ENCODE measurements at places on chromosomes 16 and 17.

- no peak for DNase-seq
Measured at GRCh38 chr16:84836967-84837366, 17.2 kb downstream of the CRISPLD2 start.

GRCh38 chr17:43572368-43572980 lies 26.3 kb upstream of the ETV4 start:
- DNase-seq, result no peak

DNA sequence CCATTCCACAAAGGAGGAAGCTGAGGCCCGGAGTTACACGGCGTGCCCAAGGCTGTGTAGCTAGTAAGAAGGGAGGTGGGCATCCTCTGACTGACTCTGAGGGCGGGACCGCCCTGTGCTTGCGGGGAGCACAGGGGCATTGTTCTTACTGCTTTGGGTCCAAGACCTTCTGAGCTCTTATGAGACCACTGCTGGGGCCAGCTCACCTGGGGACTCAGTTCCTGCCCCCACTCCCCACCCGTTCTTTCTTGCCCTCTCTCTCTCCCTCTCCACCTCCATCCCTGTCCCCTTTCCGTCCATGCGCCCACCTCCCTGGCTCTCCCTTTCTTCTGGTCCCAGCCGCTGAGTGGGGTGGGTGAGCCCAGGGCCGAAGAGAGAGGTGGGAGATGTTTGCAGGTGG lies 19.6 kb downstream of the CCR7 start:
- no peak for DNase-seq

DNA sequence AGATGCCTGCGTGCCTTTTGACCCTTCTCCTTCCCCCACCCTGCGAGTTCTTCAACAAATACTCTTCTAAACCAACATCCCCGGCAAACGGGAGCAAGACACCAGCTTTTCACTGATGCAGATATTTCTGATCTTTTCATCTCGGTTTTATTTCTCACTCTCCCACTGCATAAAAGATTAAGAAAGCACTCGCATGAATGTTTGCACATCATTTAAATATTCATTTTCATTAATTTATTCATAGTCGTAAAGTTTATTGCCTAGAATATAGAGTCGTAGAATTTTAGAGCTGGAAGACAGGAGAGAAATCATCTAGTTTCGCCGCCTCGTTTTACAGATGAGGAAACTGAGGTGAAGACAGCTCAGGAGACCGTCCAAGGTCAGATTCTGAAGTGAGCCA lies 488.1 kb downstream of the MAF start:
- no peak for DNase-seq

DNA sequence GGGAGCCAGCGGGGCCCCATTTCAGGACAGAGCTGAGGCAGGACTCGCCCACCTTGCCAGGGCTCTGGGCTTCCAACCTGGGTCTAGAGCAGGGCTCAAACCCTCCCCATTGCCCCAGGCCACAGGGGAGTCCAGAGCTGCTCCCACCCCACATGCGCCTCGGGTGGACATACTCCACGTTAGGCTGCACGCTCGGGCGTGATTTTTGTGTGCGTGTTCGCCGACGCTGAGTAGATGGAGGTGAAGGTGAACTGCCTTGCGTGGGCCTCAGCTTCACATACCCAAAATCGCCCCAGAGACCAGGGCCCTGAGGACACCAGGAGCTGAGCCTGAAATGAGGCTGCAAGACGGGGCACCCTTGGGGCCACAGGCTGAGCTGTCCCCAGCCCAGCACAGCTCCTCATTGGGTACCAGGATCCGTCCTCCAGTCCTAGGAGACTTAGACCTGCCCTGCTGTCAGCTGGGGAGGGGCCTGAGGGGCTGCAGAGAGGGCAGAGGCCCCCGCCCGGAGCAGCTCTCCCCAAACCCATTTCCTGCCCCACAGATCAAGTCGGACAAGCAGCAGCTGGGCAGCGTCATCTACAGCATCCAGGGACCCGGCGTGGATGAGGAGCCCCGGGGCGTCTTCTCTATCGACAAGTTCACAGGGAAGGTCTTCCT lies 8.2 kb downstream of the CDH15 start:
- no peak for DNase-seq

GRCh38 chr16:80299416-80299815 lies 241.4 kb upstream of the DYNLRB2 start:
- DNase-seq, result no peak

GRCh38 chr17:6498901-6499540 lies 54.8 kb downstream of the PIMREG start:
- DNase-seq, result no peak

DNA sequence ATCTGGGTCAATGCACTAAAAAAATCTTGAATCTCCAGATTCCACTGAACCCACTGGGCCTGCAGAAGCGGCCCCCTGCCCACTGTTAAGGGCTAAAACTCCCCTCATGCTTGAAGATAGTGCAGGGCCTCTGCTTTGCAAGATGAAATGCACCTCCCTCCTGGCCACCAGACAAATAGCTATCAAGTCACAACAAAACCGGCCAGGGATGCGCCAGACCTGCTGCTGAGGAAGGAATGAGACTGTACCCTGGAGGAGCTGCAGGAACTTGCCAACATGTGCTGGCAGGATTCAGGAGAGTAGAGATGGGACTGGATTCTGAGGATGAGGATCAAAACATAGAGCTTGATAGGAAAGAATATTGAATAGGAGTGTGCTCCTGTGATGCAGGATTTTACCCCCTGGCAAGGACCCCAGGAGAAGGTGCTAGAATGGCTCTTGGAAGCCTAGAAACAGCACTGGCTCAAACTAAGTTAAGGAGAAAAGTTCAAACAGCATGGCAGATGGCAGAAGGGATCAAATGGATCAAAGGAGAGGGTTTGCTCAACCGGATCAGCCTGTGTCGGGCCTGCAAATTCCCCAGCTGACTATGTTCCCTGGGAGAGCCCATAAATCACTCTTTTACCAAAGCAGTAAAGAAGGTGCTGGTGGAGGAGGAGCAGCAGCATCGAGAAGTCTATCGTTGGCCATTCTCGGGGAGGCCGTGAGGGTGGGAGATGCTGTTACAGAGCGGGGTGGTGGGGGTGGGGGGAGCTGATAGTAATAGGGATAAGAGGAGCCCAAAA lies 27.2 kb upstream of the XYLT2 start:
- peak; percentile 55 for DNase-seq

DNA sequence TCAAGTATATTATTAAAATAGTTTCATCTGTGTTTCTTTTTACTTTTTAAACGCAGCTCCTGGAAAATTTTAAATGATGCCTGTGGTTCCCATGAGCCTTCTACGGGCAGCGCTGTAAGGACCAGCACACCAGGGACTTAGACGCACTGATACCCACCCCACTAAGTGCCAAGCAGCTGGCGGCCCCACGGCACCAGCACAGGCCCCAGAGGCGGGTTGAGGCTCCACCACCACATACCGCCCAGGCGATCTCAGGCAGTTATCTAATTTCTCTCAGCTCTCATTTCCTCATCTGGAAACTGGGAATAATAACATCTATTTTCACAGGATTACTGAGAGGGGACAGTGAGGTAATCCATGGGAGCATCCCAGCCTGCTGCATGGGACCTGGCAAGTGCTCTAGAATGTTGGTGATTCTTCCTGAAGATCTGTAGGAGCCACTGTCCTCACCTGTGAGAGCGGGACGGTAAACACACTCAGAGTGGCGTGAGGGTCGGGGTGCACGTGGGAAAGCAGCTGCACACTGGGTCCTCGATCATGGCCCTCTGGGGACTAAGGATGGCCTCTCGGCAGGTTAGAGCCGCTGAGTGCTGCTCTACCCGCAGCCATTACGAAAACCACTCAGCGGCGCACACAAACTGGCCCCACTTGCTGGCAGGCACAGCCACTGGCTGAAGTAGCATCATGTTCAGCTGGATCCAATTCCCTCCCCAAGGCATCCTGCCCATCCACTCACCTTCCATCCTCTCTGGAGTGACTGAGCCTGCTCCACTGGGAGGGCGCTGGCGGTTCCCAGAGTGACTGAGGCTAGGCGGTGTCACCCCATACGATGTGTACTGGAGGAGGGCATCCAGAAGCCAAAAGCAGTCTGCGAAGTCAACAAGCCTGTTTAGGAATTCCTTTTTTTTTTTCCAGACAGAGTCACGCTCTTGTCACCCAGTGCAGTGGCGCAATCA lies 17.6 kb upstream of the SLC38A8 start:
- no peak for DNase-seq

- DNase-seq, result no peak
Measured at GRCh38 chr16:66512272-66513110, 37.4 kb downstream of the TK2 start.

GRCh38 chr16:25256695-25257469 lies 763 bp downstream of the ZKSCAN2 start:
- no peak for DNase-seq

DNA sequence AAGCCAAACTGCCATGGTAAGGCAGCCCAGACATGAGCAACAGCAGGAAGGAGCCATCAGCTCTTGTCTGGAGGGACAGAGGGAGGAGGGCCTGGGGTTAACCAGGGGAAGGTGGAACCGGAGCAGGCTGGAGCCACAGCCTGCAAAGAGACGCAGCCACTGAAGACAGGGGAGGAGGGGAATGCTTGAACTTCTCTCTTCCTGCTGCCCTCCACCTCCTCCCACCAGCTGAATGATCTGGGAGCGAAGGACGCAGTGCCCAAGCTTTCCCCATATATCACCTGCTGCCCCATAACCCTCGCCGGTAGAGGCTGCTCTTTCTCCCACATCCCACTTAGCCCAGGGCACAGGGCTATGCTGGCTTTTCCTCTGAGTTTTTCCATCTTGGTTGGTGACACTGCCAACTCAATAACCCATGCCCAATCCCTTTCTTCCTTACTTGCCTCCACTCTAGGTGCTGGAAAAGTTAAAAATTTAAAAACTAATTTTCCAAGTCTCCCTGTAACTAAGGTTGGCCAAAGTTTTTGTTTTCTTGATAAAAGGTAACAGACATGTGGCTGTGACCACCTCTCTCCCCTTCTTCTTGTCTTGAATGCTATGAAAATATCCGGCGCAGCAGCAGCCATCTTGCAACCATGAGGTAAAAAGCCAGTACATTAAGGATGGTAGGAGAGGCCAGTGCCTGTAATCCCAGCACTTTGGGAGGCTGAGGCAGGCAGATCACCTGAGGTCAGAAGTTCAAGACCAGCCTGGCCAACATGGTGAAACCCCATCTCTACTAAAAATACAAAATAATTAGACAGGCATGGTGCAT lies 21.8 kb upstream of the CACNG4 start:
- DNase-seq, result no peak

- DNase-seq, result no peak
Measured at GRCh38 chr17:46851029-46851741, at the start of gene WNT9B. Gene WNT9B (plus strand): TSS chr17:46851583. CDS start chr17:46851639, 56 bp downstream.

DNA sequence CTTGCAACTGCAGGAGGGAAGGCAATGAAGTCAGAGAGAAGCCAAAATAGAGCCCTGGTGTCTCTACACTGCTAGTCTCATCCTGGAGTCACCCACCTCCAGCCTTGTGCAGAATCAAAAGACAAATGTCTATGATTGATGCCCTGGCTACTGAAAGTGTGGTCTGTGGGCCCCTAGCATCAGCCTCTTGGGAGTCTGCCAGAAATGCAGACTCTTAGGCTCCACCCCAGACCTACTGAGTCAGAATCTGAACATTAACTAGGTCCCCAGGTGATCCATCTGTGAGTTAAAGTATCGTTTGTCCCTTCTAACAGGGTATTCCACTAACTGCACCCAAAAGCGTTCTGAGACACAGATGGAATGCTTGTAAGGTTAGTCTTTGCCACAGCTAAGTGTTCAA lies 21.2 kb downstream of the EARS2 start:
- DNase-seq, result no peak

DNA sequence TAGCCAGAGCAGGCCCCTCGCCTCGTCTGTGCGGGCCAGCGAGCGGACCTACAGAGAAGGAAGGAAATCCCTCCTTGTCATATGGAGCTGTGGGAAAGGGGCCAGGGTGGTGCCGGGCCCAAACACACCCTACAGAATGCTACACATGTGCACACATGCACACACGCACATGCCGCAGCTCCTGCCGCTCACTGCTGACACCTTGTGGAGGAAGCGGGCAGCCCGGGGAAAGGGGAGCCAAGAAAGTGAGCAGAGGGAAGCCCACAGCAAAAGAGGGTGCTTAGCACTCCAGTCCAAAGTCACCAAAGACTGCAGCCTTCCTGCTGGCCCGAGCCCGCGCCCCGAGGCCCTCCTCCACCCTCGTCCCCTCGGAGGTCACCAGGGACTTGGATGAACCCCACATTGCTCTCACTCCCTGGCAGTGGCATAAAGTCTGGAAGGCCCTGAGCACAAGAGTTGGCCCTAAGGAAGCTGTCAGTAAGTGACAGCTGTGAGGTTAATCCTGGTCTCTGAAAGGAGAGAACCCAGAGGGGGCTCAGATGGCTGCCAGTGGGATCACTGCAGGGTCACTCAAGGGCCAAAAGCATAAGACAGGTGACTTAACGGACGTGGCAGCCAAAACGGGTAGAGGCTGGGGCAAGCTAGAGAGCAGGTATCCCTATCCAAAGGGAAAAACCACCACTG lies 68.2 kb downstream of the MYO18A start:
- no peak for DNase-seq

DNA sequence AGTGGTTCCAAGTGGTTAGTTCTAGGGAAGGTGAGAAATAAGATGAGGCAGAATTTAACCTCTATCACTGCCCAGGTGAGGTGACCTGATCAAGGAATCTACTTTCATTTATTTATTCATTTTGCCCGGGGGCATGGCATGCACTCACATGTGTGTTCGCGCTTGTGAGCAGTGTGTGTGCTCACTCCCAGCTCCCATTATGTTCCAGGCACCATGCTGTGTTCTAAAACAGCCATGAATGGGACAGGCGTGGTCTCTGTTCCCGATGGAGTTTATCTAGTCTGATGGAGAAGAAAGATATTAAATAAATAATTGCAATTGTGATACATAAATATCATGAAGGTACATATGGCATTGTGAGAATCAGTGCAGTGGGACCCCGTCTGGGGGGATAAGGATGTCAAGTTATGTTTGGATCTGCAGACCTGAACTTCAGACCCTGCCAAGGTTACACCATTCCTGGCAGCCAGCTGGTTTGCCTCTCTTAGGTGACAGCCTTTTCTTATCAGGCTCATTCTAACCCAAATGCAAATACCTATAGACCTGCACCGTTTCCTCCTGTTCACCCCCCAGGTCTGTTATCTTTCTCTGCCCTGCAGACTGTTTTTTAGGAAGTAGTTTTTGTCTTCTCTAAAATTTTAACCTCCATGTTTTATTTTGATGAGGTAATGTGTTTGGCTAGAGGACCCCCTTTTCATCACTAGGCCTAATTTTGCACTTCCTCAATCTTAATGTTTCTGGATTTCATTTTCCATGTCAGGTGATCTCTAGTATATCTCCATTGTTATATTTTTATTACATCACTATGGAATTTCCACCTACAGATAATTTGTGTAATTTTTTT lies 11.8 kb downstream of the CYB5B start:
- DNase-seq, result no peak

- DNase-seq, result no peak
Measured at GRCh38 chr17:50835301-50836234, at the start of gene WFIKKN2. Gene WFIKKN2 (plus strand): TSS chr17:50835586. CDS start chr17:50835938, 352 bp downstream.

- DNase-seq, result no peak
Measured at GRCh38 chr17:2067048-2067561, 12.2 kb downstream of the HIC1 start.

- no peak for DNase-seq
Measured at GRCh38 chr17:41324180-41325075, 8.9 kb upstream of the KRTAP17-1 start.

GRCh38 chr17:17398188-17398942 lies 78.4 kb upstream of the MED9 start:
- no peak for DNase-seq
